ENCODE measurements at places on chromosomes 1 and 21. TPM values are rescaled to one million over a fixed set of nuclear protein-coding genes. Genes with fewer than 3 reads are reported as not detected.

LRRC38 gene
- total RNA-seq: not detected

CLCA4 gene
- total RNA-seq: not detected

- H3K27ac ChIP-seq: no peak overlapping the region
- no peak for DNase-seq
- H3K27me3 ChIP-seq: no peaks in the 10 kb centered on the region
- H3K4me3 ChIP-seq: no peak overlapping the region
- H3K4me1 ChIP-seq: peaks cover 3% of the 10 kb centered on the region
Measured at GRCh38 chr1:45880930-45881329, 77.5 kb downstream of the MAST2 start.

GRCh38 chr1:185096531-185096930, 51.2 kb downstream of the RNF2 start:
- DNase-seq: peak; percentile 51
- H3K4me1 ChIP-seq: no peaks in the 10 kb centered on the region
- peak overlapping the region; percentile 49 for H3K27ac ChIP-seq
- no peak overlapping the region for H3K4me3 ChIP-seq
- no peaks in the 10 kb centered on the region for H3K27me3 ChIP-seq

AGMAT gene
- 1.1 TPM for total RNA-seq

Data from endothelial cell of umbilical vein (primary cell).